T-helper 2 cell (primary cell): ENCODE measurements at places on chromosomes 12 and 14.
A peak's percentile ranks its signal among the peaks of the same experiment; 100 is the strongest.

GRCh38 chr14:89364316-89364715 is 52.7 kb downstream of the FOXN3 start:
- no peak for DNase-seq

GRCh38 chr14:66453469-66453868 is 32.7 kb upstream of the CCDC196 start:
- no peak for DNase-seq

- no peak for DNase-seq
Observed at GRCh38 chr14:52076334-52076733, 7.5 kb upstream of the NID2 start.

GRCh38 chr14:75334549-75335051 is 56.0 kb downstream of the FOS start:
- DNase-seq = peak; percentile 80

GRCh38 chr14:29925101-29925722 is 2.4 kb downstream of the PRKD1 start:
- no peak for DNase-seq

DNA sequence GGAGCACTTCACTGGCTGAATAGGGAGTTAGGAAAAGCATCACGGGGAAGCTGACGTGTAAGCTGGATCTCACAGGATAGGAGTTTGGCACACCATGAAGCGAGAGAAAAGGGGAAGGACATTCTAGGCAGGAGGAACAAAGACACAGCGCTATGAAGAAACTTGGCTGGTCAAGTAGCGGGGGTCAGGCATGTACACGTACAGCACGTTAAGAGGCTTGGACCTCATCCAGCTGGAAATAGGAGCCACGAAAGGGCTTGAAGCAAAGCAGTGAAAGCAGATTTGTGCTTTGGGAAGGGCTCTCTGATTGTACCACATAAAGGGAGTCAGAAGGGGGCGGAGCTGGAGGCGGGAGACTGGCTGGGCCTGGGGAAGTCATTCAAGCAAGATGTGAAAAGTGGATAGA is 19.6 kb upstream of the GALNT8 start:
- DNase-seq = no peak

- no peak for DNase-seq
Observed at GRCh38 chr12:6829536-6830220, 1.5 kb downstream of the P3H3 start.
